ENCODE measurements at places on chromosomes 11 and 22.

- no peak for DNase-seq
Measured at GRCh38 chr11:28337701-28338100, 229.5 kb downstream of the METTL15 start.

DNA sequence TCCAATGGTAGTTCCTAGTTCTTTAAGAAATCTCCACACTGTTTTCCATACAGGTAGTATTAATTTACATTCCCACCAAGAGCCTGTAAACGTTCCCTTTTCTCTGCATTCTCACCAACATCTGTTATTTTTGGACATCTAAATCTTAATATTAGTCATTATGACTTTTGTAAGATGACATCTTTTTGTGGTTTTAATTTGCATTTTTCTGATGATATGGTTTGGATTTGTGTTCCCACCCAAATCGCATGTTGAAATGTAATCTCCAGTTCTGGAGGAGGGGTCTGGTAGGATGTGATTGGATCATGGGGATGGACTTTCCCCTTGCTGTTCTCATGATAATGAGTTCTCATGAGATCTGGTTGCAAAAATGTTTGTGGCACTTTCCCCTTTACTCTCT lies 89.0 kb downstream of the MUC15 start:
- no peak for DNase-seq

- no peak for DNase-seq
Measured at GRCh38 chr11:29129844-29130243, 887.0 kb downstream of the KCNA4 start.

DNA sequence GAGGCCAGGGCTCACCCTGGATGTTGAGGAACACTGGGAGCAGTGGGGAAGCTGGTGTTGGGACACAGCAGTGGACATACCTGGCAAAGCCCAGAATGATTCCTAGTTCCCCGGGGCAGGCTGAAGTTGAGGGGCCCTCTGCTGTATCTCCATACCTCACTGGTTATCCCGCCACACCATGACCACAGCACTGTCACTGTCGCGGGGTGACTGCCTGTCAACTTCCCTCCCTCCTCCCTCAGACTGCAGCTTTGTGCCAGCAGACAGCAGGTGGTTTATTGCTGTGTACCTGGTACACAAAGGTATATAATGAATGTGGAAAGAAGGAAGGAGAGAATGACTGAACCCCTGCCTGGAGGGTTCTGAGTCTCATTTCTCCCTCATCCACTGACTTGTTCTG lies 318.7 kb downstream of the TMEM135 start:
- no peak for DNase-seq

GRCh38 chr11:69999721-70000120 lies 78.4 kb upstream of the ANO1 start:
- no peak for DNase-seq

DNA sequence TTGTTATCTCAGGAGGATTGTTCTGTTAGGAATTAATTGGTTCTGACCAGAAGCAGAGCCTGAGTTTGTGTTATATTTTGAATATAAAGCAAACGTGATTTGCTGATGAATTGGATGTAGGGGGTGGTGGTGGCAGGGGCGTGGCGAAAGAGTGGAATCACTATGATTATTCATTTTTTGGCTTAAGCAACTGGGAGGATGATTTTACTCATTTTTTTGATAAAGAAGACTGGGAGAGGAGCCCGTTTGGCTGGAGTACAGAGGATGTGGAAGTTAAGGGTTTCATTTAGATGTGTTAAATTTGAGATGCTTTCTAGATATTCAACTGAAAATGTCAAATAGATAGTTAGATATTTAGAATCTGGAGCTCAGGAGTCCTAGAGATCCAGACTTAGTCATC lies 83.4 kb upstream of the MYO18B start:
- DNase-seq, result peak; percentile 44

Measured in skin of body (tissue), 3 donors.